ENCODE measurements at places on chromosomes 5 and 9.

DNA sequence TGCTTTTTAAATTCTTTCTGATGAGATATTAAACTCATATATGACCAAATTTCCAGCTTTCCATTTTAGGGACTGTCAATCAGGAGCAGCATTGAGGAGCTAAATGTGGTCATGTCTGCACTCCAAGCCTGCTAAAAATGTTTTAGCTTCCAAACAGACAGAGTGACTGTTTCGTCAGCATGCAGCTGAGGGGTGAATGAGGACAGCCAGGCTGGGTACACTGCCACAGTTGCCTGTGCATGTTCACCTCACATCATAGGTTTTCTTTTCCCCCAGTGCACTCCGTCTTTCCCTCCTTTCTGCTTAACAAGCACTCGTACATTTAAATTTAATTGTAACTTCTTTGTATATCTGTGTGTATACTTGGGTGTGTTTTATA, 138.1 kb downstream of the ARRDC3 start:
- no peak for DNase-seq

GRCh38 chr9:113475992-113476391, 12.5 kb downstream of the RGS3 start:
- no peak for DNase-seq

DNA sequence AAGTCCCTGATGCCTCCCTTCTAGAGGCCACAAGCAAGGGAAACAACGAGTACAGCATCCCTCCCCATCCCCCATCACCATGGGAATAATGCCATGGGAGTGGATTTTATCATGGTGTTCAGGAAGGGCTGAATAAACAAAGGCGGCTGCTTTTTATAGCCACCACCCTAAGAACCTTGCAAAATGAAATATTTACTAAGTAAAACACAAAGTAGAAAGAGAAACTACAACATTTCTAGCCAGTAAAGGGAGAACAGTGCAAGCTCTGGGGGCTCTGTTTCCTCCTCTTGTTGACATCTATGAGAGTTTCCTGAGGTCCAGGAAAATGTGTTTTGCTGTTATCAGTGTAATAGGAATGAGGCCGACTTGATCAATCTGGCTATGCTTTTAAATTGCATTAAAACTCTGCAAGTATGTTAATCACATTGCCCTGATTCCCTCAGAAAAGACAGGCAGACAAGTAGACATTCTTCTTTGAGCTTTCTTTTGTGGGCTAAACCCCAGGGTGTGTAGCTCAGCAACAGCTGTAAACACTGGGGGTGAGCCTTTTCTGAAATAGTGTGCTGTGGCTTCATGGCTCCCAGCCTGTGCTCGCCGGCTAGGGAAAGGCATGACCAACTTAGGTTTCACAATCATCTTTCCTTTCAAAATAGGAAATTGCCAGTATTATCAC, 31.1 kb downstream of the SV2C start:
- no peak for DNase-seq

DNA sequence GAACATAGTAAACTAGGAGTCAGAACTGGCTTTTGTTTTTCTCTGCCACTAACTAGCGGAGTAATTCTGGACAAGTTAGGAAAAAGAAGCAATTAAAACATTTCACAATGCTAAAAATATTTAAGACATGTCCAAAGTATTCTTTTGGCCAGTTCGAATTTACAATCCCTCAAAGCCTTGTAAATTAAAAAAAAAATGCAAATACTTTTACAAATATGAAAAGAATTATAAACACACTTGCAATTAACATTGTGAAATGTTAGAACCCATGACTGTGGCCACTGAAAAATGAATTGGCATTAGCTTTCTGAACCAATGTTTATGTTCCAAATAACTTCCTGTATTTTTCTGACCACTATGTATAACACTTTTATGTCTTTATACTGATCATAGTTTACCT, 2.2 kb downstream of the RAD1 start:
- no peak for DNase-seq

DNA sequence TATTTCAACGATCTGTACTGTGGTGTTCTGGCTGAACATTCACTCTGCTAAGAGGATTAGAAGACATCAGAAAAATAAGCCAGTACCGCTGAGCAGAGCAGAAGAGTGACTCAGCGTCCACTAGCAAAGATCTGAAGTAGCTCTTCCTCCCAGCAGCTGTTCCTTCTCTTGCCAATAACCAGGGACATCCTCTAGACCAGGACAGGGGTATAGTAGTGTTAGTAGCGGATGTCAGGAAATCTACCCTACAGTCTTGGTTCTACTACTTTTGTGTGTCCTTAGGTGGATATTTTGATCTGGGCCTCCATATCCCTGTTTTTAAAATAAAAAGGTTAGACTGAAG, 103.6 kb downstream of the TSSK1B start:
- no peak for DNase-seq

DNA sequence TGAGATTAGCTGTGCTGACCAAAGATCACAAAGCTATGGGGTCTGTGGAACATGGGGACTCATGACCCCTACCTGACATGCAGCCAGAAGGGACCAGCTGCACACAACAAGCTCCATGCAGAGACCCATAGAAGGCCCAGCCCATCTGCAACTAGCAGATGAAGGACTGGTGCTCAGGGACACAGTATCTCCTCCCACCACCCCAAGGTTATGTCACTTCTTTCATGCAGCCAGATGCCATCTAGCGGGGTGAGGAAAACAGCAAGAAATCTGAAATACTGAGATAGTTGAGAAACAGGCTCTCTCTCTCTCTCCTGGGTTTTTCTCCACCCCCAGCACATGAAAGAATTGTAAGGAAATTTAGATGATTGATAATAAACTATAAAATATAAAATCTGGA, 161.3 kb upstream of the DAPK1 start:
- DNase-seq: no peak

DNA sequence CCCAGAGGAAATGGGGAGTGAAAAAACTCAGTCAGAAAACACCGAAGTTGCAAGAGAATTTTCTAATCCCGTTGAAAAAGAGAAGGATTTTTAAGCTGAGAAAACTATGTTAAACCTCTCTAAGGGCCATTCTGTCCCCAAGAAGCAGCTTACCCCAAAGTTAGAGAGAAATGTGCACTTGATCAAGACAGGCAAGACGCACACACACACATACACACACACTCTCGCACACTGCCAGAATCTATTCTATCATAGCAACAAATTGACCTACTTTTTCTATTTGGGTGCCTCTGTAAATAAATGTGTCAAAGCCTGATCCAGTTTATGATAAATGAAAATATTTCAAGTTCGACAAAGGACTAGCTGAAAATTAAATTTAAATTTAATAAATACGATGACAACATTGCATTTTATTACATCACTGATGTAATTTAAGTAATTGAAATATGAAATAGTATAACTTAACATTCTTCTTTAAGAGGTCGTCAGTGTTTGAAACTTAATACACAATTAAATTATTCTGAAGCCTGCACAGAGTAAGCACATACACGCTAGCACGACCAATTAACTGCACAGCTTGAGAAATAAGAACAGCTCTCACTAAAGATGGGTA, 5.9 kb downstream of the NFIL3 start:
- DNase-seq: no peak

DNA sequence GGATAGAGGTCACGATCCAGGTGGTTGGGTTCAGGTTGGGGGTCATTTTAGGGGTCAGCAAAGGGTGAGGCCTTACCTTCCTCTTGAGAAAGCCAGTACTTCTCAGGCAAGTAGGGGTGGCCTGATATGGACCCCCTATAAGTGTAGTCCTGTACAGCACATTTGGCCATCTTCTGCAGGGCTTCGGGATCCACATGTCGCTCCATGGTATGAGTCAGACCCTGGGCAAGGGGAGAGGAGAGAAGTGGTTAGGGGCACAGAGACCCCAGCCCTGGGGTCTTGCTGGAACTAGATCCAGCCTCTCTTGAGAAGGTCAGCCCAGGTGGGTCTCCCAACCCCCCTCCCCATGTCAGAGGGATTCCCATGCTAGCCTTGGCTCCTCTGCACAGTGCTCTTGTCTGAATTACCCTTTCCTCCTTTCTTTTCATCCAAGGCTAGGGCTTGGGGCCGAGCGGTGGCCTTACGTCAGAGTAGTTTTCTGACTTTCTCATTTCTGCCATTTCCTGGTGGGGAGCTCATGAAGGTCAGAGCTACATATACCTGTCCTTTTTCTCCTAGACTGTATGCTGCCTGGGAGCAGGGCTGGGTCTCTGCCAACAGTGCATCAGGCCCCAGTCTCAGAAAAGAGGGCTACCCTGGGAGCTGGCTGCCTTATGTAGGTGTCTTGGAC, 9.0 kb upstream of the MYORG start:
- no peak for DNase-seq

DNA sequence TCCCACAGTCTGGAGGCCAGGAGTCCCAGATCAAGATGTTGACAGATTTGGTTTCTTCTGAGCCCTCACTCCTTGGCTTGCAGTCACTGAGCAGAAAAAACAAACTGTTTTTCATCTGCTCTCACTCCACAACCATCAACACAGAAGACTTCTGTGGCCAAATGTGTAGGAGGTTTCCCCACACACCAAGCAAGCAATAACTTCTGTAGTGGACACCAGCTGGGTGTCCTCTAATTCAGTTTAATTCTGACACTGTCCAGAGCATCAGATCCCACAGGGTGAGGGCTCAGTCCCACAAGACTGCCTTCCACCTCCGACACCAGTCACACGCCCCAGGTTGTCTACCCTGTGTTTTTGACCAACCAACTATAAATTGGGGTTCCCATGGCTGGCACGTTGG, 209.9 kb downstream of the AOPEP start:
- no peak for DNase-seq

- DNase-seq: no peak
Measured at GRCh38 chr5:56910210-56910965, 992 bp downstream of the SETD9 start.

DNA sequence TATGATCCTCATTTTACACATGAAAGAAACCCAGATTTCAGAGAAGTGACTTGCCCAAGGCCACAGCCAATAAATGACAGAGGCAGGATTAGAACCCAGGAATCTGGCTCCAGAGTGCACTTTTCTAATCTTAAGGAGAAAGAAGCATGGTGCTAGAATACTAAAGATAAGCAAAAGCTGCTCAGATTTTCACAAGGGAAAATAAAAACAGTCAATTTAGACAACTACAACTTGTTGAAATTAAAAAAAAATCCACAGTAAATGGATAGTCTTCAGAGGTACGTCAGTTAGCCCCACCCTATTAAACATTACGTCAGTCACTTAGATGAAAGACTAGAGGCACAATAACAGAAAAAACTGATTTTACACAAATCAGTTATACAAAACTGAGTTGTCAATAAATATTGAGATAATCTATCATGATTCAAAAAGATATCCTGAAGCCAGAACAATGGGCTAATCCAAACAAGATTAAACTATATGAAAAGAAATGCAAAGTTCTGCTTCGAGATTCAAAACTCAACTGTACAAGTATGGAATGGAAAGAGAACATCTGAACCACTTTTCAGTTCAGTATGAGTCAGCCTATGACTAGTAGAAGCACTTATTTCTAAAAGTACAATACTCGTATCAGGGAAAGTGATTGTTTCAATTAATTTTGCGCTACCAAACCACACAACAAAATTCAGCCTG, 9.3 kb downstream of the TMEM245 start:
- no peak for DNase-seq

- DNase-seq: no peak
Measured at GRCh38 chr9:93001031-93001430, 53.7 kb downstream of the FGD3 start.

GRCh38 chr9:110978516-110978915, 59.8 kb downstream of the LPAR1 start:
- no peak for DNase-seq

GRCh38 chr9:88953381-88954029, 37.8 kb upstream of the S1PR3 start:
- DNase-seq: no peak

GRCh38 chr9:82091610-82092009, 103.0 kb downstream of the SPATA31D1 start:
- DNase-seq: no peak

- DNase-seq: no peak
Measured at GRCh38 chr9:78606001-78606379, 309.1 kb downstream of the PSAT1 start.

- no peak for DNase-seq
Measured at GRCh38 chr5:81268521-81269196, 32.7 kb upstream of the ZCCHC9 start.

GRCh38 chr5:177470759-177471536, 2.5 kb downstream of the DBN1 start:
- DNase-seq: no peak

- no peak for DNase-seq
Measured at GRCh38 chr5:133364936-133365707, 247.2 kb downstream of the FSTL4 start.

DNA sequence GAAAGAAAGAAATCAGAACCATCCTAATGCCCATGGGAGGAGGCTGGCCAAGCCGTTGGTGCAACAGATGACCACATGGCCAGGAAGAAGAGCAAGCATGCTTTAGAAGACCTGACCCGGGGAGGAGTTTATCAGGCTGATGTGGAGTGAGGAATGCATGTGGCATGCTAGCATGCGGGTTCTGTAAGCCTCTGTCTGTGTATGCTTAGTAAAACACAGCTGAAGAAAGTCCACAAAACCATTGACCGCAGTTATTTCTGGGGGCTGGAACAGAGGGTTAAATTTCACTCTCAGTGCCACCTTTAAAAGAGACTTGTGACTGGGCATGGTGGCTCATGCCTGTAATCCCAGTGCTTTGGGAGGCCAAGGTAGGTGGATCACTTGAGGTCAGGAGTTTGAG, 19.1 kb downstream of the GFI1B start:
- no peak for DNase-seq

DNA sequence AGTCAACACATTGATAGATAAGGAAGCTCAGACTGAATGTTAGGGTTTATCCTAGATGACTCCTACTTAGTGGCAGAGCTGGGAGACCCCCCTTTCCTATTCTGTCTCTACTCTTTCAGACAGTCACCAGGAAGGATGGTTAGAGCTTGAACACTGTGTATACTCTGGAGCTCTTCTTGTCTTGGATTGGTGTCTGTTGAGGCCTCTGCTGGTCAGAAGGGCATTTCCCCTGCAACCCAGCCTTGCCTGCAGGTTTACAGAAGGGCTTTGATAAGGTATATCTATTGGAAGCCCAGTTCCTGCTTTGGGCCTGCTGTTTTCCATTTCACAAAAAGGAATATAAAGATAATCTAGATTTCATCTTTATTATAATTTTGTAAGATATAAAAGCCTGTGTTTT, 71.8 kb downstream of the KDM4C start:
- no peak for DNase-seq

DNA sequence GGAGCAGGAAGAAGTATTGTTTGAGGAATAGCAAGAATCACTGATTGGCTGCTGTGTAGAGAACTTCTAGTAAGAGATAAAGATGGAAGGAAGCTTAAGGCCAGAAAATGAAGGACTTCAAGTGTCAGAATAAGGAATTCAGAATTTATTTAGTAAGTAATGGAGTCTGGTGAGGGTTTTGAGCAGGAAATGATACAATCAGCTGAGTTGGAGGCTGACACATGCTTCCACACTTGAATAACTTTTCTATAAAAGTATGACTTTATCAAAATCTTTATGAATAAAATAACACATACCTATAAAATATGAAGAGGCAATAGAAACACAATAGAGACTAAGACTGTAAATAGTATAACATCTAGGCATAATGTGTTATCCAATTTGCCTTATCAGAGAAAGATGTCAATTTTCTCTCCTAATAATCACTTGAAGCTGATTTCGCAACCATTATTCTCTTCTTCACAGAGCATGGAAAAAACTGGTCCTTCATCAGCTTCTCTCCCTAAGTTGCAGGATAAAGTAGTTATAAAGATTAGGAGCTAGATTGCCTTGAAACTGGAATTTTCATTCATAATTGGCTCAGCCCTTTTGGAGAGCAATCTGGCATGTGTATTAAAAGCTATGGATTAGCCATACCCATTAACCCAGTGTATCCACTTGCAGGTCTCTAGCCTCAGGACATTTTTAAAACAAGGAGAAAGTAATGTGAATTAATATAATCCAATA, 143.4 kb downstream of the ZNF608 start:
- DNase-seq: no peak
